ENCODE measurements at places on chromosomes 3 and 15.

DNA sequence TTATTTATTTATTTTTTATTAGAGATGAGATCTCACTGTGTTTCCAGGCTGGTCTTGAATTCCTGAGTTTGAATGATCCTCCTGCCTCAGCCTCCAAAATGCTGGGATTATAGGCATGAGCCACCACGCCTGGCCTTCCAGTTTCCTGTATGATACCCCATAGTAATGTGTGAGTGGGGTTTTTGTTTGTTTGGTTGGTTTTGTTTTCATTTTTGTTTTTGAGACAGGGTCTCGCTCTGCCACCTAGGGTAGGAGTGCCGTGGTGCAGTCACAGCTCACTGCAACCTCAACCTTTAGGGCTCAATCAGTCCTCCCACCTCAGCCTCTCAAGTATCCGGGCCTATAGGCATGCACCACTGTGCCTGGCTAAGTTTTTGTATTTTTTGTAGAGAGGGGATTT, 30.9 kb downstream of the GOLM2 start:
- no peak for DNase-seq

GRCh38 chr3:106332884-106333283, 464.1 kb upstream of the CBLB start:
- DNase-seq: no peak

DNA sequence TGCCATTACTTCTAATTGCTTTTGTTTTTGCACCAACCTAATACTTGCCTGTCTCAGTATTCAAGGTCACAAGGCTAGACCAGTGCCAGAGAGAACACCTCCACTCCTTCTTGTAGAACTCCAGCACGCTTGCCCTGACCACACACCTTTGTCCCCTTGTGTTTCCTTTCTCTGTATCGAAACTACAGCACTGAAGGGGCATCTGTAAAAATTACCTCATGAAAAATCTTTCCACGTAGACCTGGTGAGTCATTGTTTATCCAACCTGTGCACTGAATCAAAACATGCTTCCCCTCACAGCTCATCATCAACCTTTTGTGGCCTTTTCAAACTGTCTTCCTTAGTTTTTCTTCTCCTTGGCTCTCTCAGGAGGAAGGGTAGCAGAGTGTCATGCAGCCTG, 259.5 kb downstream of the THRB start:
- DNase-seq: no peak

DNA sequence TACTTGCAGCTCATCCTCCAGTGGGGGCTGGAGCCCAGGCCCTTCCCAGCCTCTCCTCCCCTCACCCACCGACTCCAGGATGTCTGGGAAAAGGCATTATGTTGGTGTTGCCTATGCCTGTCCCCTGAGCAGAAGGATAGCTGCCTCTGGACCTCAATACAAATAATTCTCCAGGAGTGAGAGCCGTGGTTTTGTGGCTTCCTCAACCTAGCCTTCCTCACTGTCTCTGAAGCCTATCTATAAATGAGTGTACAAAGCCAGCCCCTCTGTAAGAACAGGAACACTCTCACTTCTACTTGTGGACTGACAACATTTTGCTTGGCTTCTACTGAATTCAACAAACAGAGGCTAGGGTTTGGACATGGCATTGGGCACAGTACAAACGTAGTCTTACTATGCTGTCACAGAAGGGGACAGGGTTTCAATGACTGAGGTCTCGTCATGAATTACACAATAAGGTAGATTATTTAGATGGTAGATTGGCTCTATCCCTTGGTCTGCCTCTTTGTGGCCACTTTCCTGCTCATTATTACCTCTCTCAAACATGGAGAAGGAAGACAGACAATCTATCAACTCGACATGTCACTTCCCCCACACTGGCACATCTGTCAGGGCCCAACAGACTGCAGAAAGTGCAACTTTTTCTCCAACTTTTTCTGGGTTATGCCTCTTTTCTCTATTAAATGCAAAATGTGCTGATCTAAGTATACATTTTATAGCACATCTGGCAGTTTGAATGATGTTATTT, 82.8 kb upstream of the MEX3B start:
- no peak for DNase-seq

DNA sequence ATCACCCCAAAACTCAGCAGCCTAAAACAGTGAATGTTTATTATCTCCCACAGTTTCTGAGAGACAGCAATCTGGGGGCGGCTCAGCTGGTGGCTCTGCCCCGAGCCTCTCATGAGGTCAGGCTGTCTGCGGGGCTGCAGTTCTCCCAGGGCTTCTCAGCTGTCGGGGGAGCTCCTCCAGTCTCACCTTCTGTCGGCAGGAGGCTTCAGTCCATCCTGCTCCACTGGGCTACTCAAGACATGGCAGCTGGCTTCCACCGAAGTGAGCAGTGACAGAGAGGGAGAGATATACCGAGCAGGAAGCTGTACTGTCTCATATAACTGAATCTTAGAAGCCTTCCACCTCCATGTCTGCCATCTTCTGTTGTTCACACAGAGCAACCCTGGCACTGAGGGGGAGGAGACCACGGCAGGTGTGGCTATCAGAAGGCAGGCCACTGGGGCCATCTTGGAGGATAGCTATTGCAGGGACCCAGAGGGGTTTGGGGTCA, 72.8 kb upstream of the ITGA11 start:
- no peak for DNase-seq

- DNase-seq: no peak
Measured at GRCh38 chr15:77228828-77229227, 157.9 kb upstream of the TSPAN3 start.

GRCh38 chr3:48855681-48856447, 8.2 kb upstream of the PRKAR2A start:
- no peak for DNase-seq

GRCh38 chr3:196774191-196774820, 34.6 kb downstream of the PAK2 start:
- DNase-seq: no peak

GRCh38 chr15:37973856-37974255, 39.4 kb downstream of the TMCO5A start:
- no peak for DNase-seq

Data from activated T-cell treated with anti-CD3 and anti-CD28 coated beads, Interleukin-2, amount 50 U/mL, for 1 hour (primary cell).